ENCODE measurements at places on chromosomes 4 and X. TPM values are rescaled to one million over a fixed set of nuclear protein-coding genes. Genes with fewer than 3 reads are reported as not detected.

Gene CT45A3
- polyA plus RNA-seq: not detected

DNA sequence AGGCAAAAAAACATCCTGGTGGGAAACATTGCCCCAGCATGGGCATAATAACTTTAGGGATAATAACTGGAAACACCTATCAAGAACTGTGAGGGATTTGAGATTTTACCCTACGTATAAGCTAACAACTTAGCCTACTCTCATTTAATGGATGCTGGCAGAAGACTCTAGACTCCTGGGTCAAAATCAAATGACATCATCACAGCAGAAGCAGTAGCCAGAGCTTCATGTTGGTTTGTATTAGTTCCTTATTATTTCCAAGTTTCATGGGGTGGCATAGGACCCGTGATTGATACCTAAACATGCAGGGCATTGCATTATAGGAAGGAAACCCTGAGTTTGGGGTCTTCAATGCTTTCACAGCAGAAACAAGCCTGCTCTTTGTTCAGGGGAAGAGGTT lies 4.6 kb downstream of the TCEAL9 start:
- no peak for DNase-seq
- no peaks in the 10 kb centered on the region for H3K27me3 ChIP-seq
- H3K4me3 ChIP-seq: no peak overlapping the region
- peaks cover 33% of the 10 kb centered on the region for H3K4me1 ChIP-seq
- no peak overlapping the region for H3K27ac ChIP-seq

Gene TRPC5OS
- not detected for polyA plus RNA-seq

GRCh38 chrX:19372547-19373331 lies 29.0 kb downstream of the PDHA1 start:
- DNase-seq: no peak
- no peaks in the 10 kb centered on the region for H3K4me1 ChIP-seq
- H3K27ac ChIP-seq: no peak overlapping the region
- no peaks in the 10 kb centered on the region for H3K36me3 ChIP-seq

DNA sequence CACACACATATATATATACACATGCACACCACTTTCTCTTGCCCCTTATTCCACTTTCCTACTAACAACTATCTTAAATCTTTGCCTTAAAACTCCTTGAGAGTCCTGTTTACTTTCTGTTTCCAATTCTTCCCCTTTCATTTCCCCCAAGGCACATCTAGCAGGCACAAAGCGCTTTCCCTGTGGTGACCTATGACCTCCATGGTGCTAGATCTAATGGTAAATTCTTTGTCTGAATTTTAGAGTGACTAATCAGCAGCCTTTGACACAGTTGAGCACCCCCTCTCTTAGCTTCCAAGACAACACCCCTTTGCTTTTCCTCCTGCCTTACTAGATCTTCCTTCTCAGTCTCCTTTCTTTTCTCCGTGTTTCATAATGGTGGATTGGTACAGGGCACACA lies 236.4 kb upstream of the TTC29 start:
- H3K27me3 ChIP-seq: no peaks in the 10 kb centered on the region
- no peaks in the 10 kb centered on the region for H3K36me3 ChIP-seq
- no peak for DNase-seq
- no peak overlapping the region for H3K27ac ChIP-seq

DNA sequence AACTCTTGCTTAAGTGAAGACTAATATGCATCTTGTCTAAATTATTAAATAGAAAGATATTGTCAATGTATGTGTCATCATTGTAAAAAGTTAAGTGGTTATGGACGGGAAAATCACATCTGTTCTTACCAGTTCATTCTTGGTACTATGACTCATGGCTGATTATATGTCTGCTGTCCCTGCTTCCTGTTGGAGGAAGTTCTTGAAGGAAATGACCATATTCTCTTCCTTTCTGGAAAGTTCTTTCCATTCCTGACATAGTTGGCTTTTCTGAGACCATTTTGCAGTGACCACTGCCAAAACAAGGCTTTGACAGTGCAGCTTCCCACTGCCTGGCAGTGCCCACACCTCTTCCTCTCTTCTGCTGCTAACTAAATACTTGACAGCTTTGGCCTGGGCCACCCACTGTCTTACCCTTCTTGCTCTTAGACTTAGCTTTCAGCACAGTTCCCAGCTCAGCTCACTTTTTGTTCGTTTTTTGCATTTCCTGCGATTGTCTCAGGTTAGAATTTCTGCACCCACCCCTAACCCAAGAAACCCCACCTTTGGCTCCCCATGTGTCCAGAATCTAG lies 13.2 kb upstream of the CLDN24 start:
- no peaks in the 10 kb centered on the region for H3K27me3 ChIP-seq
- H3K27ac ChIP-seq: no peak overlapping the region
- peaks cover 13% of the 10 kb centered on the region for H3K4me1 ChIP-seq
- no peak overlapping the region for H3K4me3 ChIP-seq
